CD4-positive, alpha-beta T cell treated with Interleukin-12 subunit alpha and Interleukin-12 subunit beta, for 1 hour (primary cell): ENCODE measurements at places on chromosomes 7 and 10.

- no peak for DNase-seq
Measured at GRCh38 chr7:73364006-73364728, 36.2 kb downstream of the FKBP6 start.

DNA sequence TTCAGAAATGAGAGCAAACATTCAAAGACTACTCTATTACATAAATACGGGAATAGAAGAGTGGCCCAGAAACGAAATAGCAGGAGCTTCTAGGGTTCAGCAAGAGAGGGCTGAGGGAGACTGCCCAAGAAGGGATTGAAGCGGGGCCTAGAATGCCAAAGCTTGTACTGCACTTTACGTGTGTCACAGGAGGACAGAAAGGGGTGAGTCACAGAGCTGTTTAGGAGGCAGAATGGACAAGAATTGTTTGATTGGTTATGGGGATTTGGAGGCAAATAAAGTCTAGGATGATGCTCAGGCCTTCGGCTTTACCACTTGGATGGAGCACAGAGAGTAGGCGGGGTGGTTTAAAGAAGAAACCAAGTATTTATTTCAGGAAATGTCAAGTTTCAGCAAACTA, 11.3 kb upstream of the FXYD4 start:
- DNase-seq, result no peak

DNA sequence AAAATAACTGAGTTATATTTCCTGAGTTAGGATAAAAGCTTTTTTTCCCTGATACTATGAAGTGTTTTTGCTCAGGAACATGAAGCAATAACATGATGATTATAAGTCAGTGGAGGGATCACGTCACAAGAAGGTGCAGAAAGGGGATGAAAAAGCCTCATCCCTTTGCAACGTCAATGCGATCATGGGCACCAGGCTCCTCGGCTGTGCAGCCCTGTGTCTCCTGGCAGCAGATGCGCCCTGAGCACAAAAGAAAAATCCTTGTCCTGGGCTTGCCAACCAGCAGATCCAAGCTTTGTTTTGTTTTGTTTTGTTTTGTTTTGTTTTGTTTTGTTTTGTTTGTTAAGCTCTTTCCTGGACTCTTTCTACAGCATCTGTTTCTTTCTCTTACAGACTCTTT, 103.5 kb upstream of the PRSS1 start:
- DNase-seq, result no peak

GRCh38 chr10:117934477-117934876, 112.3 kb downstream of the RAB11FIP2 start:
- no peak for DNase-seq

GRCh38 chr7:4707217-4707741, 25.2 kb downstream of the FOXK1 start:
- no peak for DNase-seq

- no peak for DNase-seq
Measured at GRCh38 chr7:24808518-24808917, 51.3 kb upstream of the GSDME start.

DNA sequence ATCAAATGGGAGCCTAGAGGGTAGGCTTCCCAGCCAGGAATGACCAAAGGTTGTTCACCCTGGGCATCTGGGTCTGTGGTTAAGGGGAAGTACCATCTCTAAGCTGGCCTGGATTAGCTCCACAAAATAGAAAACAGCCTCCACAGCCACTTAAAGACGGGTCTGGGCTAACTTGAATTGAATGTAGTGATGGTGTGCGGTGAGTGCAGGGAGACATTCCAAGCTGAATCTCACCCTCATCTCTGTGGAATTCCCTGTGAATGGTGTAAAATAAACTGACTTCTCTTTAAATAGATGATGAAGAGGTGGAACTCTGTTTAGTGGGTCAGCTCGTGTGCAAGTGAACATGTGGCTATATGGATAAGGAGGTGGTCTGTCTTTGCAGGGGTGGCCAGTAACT, 251.0 kb downstream of the DYNC1I1 start:
- DNase-seq, result no peak

DNA sequence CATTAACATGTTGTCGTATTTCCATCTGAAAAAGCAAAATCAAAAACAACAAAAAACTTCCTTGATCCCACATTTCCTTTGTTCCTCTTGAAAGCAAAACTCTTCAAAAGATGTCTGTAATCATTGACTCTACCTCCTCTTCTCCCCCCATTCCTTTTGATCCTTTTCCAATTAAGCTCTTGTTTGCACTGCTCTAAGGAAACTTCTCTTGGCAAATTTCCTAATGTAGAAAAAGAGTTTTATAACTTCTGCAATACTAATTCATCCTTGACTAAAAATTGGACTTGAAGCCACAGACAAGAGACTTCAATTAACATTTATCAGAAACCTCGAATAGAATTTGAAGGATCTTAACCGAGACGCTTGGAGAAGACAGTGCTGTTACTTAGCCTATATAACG, 317.1 kb upstream of the SEMA3C start:
- DNase-seq, result no peak

- no peak for DNase-seq
Measured at GRCh38 chr10:114862456-114862855, 40.9 kb downstream of the FHIP2A start.

- DNase-seq, result no peak
Measured at GRCh38 chr10:3848775-3849635, 64.0 kb upstream of the KLF6 start.

DNA sequence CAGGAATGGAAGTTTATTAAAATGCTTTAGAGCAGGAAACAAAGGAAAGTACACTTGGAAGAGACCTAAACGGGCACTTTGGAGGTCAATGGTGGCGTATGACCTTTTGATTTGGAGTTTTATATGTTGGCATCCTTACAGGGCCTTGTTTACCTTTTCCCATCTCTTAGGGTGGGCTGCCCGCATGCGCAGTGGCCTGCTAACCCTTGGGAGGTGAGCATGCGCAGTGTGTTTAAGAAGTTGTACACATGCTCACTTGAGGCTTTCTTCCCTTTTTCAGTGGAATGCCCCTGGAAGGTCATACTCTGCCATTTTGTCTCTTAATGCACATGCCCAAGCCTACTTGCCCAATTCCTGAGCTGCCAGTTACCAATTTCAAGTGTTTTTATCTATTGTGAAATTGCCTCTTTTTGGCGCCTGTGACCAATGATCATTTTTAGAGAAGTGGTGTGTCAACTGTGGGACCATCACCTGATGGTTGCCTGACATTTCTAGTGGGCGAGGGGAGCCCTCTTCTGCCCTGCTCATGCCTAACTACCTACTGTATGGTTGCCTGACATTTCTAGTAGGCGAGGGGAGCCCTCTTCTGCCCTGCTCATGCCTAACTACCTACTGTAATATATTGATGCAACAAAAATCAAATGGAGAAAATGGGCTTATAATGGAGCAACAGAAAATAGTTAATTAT, 138.0 kb downstream of the PPP1R9A start:
- DNase-seq, result no peak

- no peak for DNase-seq
Measured at GRCh38 chr7:29637374-29637773, 73.7 kb downstream of the PRR15 start.

DNA sequence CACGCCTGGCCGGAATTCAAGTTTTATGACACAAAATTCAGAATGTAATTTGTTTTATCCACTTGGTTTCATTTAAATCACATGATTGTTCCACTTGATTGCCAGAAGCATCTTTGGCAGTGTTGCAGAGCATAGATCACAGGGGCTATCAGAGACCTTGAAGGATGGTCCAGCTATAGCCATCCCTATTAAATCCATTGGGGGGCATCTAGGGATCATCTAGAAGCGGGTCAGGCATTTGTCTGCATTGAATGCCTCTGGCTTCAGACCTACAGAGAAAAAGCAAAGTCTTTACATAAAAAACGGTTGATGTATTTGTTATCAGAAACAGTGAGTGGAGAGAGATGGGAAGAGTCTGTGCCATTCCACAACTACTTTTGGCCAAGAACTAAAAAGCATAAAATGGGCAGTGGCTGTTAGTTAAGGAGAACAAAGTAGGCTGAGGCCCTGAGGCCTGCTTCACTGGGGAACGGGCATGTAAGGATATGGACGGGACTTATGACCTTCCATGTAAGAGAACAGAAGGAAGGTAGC, 146.3 kb downstream of the NXPH1 start:
- no peak for DNase-seq

DNA sequence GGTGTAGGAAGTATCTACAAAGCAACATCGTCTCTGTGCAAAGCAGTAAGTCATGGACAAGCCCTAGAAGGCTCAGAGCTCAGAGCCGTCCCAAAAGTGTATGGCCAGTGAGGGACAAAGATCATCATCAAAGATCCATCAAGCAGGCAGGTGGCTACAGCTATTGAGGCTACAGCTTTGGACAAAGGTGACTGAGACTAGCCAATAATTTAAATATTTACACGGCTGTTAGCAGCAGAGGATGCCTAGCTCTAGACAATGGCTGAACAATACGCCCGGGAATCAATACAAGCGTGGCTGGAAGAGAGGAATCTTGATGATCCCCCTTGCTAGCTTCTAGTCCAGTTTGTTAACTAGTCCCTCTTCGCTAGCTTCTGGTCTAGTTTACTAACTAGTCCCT, 17.9 kb downstream of the NMT2 start:
- no peak for DNase-seq

- no peak for DNase-seq
Measured at GRCh38 chr7:140126435-140127034, 50.2 kb downstream of the KDM7A start.

DNA sequence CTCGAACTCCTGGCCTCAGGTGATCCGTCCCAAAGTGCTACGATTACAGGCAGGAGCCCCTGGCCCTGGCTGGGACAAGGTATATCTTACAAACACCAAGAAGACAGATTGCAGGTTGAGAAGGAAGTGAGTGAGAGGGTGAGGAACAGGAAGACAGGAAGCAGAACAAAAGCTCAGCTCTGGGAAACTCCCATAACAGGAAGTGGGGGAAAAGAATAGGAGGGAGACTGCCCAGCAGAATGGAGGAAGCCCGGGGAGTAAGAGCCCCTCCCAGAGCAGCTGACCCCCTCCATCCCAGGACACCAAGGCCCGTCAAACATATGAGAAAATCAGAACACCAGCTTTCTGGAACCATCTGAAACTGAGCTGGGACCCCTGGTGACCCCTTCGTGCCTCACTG, 2.9 kb downstream of the TECPR1 start:
- peak; percentile 10 for DNase-seq

GRCh38 chr7:150801242-150801945, 825 bp downstream of the TMEM176A start:
- no peak for DNase-seq

GRCh38 chr7:1973321-1974251, 259.2 kb downstream of the MAD1L1 start:
- DNase-seq, result no peak

GRCh38 chr7:32500922-32501341, 5.6 kb downstream of the AVL9 start:
- no peak for DNase-seq

GRCh38 chr7:124514471-124514870, 251.1 kb downstream of the GPR37 start:
- no peak for DNase-seq

DNA sequence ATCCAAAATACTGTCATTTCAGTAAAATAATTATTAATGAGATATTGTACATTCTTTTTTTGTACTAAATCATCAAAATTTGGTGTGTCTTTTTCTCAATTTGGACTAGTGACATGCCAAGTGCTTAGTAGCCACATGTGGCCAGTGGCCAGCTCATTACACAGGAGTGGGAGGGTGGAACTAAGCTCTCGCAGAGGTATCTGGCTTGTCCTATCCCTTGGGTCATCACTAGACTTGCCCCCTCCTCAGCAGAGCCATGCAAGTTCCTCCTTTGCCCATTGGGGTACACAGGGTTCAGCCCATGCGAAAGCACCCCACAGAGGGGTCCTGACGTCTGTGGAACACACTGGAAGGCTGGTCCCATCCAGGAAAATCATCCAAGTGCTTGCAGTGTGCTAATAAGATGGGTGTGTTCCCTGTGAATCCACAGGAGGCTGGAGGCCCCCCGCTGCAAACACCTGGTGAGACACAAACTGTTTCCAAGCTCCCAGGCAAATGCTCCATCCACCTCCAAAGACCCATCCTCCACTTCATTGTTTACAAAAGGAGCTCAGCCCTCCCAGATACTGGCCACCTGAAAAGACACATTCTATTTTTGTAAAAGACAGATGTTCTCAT, 1.3 kb downstream of the ARHGAP22 start:
- DNase-seq, result no peak

DNA sequence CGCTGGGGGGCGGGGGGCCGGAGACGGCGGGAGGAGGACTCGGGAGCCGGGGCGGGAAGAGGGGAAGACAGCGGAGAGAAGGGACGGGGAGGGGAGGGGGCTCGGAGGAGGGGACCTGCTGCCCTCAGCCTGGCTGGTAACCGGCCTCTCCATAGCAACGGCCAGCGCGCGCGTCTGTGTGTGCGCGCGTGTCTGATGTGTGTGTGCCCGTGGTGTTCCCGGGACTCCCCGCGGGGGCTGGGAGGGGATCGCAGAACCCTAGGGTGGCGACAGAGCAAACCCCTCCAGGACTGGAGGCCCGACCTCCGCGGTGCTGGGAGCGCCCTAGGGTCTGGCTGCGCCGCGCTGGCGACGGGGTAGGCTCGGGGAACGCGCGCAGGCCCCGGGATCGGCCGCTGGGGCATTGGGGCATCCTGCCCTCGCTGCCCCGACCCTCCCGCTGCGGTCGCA, 356.3 kb downstream of the DNAJB6 start:
- DNase-seq, result no peak

DNA sequence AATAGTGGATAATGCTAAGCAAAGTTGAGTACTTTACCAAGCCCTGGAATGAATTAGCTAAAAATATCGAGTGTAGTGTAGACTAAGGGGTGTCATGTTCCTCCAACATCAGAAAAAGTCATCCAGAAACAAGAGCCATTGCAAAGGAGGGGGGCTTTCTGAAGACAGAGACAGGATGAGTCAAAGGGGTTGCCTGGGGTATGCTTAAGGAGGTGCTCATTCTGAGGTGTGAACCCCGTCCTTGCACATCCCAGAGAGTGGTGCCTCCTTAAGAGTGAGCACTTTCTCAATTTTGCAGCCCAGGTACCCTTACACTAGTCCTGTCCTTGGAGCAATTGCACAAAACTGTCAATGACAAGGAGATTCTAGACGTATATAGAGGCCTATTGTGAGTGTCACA, 43.1 kb upstream of the C10orf71 start:
- no peak for DNase-seq

DNA sequence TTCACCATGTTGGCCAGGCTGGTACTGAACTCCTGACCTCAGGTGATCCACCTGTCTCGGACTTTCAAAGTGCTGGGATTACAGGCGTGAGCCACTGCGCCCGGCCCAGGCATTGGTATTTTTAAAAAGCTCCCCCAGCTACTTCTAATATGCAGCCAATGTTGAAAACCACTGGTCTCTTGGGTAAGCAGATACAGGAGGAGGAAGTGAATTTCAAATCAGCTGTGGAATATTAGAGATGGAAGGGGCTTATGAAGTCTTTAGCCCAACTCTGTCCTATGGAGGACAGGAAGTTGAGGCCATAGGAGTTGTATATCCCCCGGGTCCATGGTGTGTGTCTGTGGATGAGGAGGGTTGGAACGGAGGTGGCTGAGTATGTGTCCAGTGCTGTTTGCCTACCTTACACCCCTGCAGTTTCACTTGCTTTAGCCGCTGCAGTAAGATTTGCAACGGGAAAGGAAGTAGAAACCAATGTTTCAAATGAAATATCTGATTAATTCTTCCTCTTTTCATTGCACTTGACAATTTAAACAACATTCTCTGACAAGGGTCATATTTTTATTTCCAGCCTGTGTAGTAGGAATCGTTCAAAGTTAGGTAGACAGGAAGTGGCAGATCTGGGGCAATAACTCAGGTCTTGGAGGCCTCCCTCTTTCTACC, 3.4 kb downstream of the PDE6C start:
- no peak for DNase-seq

GRCh38 chr7:163971-164881, 28.1 kb upstream of the FAM20C start:
- DNase-seq, result no peak

GRCh38 chr7:18936265-18936664, 181.2 kb downstream of the TWIST1 start:
- DNase-seq, result no peak
